ENCODE measurements at places on chromosomes 11 and 22. TPM values are rescaled to one million over a fixed set of nuclear protein-coding genes. Genes with fewer than 3 reads are reported as not detected.

DNA sequence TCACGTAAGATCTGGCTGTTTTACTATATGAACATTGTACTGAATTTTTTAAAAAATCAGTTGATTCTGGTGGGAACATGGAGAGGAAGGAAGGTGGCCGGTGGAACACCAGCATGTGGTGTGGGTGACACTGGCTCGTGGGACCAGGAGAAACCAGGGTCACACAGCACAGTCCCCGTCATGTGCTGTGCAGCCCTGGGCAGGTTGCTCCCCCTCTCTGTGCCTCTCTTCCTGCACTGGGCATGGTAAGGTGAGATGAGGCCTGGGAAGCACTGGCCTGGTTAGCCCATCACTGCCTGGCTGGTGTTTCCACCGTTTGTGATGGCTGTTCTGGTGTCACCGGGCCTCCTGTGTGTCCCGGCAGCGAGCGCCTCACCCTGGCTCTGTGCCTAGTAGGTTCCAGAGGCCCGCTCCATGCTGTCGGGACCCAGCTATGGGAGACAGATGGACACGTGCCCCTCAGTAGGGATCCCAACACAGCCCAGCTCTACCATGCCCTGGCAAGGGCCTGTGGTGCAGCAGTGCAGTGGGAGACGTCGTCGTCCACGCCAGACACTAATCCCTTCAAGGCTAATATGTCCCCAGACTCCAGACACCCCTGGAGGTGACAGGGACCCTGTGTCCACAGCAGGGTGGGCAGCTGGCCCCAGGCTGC is 88.2 kb upstream of the LINC01488 start:
- DNase-seq, result no peak

GRCh38 chr11:4032097-4032496 is 62.5 kb upstream of the RRM1 start:
- DNase-seq, result no peak

- no peak for DNase-seq
Observed at GRCh38 chr22:47111626-47112581, 349.5 kb downstream of the TBC1D22A start.

GRCh38 chr11:72954860-72955259 is 140.6 kb downstream of the ATG16L2 start:
- no peak for DNase-seq

DNA sequence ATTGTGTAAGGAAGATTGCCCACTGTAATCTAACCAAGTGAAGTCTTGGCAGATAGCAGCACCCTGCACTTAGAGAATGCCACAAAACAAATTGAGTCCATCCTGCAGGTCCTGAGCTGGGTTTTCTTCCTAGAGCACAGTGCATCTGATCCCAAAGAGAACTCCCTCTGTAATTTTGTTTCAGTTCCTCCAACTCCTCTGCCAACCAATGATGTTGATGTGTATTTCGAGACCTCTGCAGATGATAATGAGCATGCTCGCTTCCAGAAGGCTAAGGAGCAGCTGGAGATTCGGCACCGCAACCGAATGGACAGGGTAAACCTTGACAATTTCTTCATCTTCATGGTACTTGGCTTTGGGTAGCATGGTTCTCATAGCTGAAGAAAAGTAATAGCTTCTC is 33.1 kb upstream of the ST14 start:
- DNase-seq, result no peak

DNA sequence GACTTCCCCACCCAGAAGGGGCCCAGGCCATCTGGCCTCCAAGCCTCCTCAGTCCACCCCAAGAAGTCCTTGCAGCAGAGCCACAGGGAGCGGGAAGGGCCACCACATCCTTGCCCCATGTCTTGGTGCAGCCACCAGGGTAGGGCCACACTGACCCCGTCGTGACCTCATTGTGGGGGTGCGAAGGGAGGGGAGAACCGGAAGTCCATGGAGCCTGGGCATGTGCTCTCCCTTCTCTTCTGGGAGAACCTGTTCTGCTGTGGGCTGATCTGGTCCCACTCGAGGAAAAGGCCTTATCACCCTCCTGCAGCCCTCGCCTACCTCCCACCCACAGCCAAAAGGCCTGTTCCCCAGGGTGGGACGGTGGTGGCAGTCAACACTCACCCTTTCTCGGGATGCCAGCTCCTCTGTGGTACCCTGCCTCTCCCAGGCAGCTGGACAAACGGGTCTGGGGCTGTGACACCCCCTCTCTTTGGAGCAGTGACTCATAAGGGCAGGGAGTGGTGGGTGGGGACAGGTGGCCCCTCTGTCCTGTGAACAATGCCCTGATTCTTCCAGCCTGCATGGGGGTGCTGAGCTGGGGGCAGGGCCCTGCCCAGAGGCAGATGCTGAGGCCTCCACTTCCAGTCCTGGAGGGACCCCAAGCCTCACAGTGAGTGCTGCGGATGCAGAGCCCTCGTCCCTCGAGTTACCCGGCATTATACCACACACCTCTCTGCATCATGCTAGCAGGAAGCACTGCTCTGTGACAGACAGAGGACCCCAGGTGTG is 14.6 kb upstream of the CTSD start:
- no peak for DNase-seq

Gene TOB2
- 34.0 TPM for polyA plus RNA-seq

Gene CHADL
- polyA plus RNA-seq, result 3.5 TPM

Gene MMP27
- 0.22 TPM for polyA plus RNA-seq

Gene LRRC32
- polyA plus RNA-seq, result 65.6 TPM

Measured in urinary bladder (tissue), 4 donors.